ENCODE measurements at places on chromosomes 13 and 19.

DNA sequence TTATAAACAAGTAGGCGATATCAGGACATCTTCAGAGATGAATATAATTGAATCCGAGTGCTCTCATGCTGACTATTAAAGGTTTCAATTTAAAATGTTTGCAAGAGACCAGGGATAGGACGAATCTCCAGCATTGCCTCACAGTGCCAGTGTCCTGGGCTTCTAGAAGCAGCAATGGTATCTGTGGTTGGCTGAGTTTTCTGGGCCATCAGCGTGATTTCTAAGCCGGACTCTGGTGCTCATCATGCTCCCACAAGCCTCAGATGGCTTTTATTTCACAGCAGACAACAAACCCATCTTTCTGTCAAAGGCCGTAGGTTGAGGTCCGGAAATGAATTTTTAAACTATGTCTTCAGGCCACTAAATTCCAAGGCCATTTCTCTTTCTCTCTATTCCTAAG, 187.7 kb downstream of the FOXO1 start:
- DNase-seq: no peak

DNA sequence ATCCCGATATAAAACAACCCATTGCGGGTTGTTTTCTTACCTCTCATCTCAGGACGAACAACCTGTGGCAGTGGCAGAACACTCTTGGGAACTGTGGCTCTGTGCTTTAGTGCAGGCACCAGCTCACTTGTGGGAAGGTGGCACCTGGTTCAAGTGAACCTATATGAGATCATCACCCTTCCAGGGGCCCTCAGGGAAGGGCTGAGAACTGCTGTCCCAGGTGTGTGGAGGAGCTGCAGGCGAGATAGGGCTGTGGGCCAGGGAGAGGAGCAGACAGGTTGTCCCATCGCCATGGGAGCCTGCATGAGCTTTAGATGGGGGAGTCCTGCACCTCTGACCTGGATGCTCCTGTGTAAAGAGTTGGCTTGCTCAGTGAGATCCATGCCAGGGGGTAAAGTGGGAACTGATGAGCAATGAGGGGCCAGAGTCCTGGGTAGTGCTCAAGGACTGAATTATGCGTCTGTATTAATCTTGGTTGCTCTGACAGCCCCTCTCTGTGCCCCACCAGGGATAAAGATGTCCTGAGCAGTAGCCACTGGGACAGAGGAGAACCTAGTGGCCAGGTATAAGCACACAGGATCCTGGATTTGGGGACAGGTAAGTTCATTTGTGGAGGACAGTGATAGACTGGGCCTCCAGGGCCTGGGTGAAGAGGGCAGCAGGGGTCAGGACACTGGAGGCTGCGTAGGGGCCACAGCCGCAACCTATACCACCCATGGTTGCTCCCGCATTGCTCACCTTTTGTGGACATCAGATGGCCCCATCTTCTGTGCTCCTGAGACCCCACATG, 8.7 kb downstream of the CEACAM4 start:
- DNase-seq: no peak

DNA sequence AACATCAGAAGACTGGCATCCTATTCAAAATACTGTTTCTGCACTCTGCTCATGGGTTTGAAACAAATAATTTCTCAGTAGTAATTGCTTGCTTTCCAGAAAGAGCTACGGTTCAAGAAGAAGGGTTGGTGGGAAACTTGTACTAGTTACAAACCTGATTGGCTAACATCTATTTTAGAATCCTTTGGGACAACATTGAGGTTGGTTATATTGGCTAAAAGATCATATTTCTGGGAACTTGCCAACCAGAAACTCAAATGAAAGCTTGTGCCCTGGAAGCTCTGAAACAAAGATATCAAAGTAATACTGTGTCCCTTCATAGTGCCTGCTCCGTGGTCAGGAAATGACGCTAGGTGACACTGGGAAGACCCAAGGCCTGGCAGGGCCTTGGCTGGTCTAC, 141.7 kb downstream of the LACC1 start:
- DNase-seq: no peak

DNA sequence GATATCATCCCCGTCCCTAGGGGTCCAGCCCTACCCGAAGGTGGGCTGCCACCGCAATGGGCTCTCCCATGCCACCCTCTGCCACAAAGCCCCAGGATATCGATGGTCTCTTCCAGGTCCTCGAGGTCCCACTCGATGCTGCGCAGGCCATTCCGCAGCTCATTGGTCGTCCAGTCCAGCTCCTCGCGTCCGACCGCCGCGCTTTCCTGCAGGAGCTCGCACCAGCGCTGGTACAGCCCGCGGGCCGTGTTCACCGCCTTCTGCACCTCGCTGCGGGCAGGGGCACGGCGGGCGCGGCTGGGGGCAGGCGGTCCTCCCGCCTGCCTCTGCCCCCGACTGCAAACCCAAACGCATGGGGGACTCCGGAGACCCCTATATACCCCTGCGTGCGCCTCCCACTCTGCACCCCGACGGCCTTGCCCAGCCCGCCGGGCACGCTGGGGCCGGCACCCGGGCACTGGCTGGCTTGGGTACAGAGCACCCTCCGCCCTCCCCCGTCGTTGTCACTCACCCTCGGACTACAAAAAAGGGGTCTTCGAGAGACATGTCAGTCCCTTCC, 468 bp downstream of the STX10 start:
- DNase-seq: no peak

DNA sequence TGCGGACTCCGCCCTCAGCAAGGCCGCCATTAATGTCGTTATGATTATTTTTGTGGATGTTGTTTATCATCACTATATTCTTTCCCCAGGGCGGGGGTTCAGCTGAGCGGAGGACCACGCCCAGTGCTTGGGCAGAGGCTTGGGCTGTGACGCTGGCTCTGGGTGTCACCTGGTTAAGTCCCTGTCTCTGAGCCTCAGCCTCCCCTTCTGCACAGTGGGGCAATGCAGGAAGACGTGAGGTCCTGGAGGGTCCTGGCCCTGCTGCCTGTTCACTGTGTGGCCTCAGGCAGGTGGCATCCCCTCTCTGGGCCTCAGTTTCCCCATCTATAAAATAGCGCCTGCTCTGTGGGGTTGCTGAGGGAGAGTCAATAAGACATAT, 32.5 kb downstream of the NFIC start:
- no peak for DNase-seq

GRCh38 chr13:28685114-28685513, 26.2 kb downstream of the POMP start:
- no peak for DNase-seq

DNA sequence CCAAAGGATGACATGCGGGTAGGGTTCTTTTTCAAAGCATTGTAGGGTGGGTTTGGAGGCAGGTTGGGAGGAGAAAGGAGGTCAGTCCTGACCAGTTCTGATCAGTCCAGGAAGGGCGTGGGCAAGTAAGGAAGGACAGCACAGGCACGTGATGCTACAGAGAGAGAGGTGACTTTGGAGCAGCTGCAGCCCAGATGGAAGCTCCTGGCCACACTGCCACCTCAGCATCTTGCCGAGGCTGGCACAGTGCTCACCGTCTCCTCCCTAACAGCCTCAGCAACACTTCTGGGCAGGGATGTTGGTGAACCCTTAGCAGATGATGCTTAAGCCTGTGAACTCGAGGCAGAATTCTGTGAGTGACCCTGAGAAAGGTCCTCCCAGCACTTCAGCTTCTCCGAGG, 155.1 kb downstream of the DCLK1 start:
- DNase-seq: no peak

- no peak for DNase-seq
These were observed 379 bp upstream of the ZNF470 start for GRCh38 chr19:56566904-56567273.

GRCh38 chr13:78609464-78610205, 6.3 kb upstream of the POU4F1 start:
- DNase-seq: no peak

DNA sequence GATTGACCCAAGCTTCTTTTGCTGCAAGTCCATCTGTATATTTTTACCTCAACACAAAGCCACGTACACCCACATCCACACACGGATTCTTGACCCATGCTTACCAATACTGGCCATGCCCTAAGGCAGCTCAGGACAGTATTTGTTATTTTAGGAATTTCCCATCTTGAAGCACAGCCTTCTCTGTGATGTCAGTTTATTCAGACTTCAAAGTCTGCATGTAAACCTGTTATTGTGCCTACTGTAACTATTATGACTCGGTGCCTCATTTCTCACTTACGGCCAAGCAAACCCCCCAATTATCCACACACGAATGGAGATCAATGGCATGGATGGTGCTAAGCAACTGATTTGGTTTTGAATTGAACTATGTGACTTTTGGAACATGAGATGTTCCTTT, 17.5 kb downstream of the CLDN10 start:
- DNase-seq: no peak

DNA sequence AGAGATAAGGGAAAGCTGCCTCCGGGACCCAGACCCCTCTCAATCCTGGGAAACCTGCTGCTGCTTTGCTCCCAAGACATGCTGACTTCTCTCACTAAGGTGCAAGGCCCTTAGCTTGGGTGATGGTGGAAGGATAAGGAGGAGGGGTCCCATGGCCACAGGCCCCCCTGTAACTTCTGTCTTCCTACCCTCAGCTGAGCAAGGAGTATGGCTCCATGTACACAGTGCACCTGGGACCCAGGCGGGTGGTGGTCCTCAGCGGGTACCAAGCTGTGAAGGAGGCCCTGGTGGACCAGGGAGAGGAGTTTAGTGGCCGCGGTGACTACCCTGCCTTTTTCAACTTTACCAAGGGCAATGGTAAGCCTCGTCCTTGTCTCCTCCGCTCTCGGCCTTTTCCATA, 2.0 kb downstream of the CYP2F1 start:
- DNase-seq: no peak

DNA sequence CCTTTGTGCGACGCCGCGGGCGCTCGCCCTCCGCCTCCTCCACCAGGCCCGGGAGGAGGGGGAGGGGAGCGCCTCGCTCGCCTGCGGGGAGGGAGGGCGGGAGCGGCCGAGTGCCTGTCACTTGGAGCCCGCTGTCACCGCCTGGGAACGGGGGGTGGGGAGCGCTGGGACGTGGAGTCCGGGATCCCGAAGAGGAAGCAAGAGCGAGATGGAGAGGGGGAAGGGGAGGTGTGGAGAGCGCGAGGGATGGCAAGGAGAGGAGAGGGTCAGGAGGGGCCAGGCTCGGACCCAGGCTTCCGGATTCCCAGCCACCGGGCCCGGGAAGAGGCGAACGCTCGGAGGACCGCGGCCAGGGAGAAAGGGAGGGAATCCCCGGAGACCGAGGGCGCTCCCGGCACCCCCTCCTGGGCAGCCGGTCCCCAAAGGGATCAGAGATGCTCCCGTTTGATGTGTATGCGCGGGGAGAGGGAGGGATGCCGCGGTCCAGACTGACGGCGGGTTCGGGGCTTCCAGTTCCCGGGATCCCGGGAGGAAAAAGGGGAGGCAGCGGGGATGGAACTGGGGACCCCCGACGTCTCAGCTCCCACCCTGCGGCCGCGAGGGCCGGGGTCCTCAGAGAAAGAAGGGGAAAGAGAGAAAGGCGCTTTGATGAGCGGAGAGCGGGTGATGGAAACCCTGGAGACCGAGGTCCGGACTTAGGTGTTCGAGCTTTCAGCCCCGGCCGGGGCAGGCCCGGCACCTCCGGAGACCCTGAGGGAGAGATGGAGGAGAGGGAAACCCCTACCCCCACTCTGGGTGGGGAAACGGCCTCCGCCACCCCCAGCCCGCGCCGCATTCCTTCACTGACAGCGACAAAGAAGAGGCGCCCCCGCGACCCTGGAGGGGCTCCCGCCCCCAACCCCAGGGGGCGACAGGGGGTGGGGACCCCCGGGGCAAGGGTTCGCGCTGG, 4.7 kb upstream of the DPF1 start:
- no peak for DNase-seq

DNA sequence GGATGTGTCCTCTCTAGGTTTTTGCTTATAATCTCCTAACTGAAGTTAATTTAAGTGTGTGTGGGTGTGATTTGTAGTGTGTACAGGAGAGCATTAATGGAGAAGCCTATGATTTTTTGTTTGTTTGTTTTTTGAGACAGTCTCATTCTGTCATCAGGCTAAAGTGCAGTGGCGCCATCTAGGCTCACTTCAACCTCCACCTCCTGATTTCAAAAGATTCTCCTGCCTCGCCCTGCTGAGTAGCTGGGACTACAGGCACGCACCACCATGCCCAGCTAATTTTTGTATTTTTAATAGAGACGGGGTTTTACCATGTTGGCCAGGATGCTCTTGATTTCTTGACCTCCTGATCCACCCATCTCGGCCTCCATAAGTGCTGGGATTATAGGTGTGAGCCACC, 20.6 kb downstream of the ZNF701 start:
- DNase-seq: no peak

DNA sequence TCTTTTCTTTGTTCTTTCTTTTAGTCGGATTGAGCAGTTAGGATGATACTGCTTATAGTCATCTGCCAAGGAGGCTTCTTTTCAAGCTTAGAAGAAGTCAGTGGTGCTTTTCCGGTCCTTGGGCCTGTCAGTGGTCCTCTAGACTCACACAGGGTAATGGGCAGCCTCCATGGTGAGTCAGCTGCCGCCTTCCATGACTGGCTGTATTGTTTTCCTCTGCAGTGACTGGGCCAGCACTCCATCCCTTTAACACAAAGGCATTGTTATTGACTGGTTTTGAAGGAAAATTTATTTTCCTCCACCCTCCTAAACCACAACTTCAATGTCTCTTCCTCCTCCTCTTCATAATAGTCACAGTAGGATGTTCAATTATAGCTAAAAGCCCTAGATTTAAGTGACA, 47.1 kb upstream of the CNMD start:
- DNase-seq: no peak

DNA sequence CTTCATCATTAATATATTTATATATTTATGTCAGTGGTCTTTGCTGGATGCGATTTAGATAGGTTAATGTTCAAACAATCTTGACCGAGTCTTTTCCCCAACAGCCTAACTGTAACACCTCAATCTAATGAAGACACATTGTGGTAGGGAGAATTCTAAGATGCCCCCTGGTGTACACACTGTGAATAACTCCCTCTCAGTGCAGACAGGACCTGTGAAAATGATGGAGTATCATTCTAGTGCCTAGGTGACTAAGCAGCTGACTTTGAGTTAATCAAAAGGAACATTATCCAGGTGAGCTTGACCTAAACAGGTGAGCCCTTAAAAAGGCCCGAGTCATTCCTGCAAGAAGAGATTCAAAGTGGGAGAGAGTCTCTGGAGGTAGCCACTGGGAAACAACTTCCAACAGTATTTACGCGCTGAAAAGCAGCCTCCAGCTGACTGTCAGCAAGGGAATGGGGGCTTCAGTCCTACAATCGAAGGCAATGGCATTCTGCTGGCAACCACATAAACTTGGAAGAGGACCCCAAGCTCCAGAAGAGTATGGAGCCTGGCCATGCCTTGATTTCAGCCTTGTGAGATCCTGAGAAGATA, 28.0 kb upstream of the KBTBD7 start:
- peak; percentile 24 for DNase-seq

GRCh38 chr13:71803066-71803465, 63.9 kb downstream of the DACH1 start:
- DNase-seq: no peak

DNA sequence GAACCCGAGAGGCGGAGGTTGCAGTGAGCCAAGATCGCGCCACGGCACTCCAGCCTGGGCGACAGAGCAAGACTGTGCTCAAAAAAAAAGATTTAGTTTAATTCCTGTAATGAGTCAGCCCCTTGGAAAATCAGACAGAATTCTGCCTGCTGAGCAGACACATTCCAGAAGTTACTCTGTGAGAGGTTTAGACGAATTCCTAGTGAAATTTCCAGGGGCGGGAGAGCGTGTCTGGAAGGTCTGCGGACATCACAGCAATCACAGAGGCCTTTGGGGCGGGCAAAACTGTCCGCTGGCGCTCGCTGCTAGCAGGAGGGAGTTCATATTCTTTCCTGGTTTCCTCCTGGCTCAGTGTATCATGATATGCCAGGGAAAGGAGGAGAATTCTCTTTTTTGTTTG, 17.5 kb downstream of the MISP start:
- DNase-seq: no peak
